ENCODE measurements at places on chromosomes 6 and 20.

DNA sequence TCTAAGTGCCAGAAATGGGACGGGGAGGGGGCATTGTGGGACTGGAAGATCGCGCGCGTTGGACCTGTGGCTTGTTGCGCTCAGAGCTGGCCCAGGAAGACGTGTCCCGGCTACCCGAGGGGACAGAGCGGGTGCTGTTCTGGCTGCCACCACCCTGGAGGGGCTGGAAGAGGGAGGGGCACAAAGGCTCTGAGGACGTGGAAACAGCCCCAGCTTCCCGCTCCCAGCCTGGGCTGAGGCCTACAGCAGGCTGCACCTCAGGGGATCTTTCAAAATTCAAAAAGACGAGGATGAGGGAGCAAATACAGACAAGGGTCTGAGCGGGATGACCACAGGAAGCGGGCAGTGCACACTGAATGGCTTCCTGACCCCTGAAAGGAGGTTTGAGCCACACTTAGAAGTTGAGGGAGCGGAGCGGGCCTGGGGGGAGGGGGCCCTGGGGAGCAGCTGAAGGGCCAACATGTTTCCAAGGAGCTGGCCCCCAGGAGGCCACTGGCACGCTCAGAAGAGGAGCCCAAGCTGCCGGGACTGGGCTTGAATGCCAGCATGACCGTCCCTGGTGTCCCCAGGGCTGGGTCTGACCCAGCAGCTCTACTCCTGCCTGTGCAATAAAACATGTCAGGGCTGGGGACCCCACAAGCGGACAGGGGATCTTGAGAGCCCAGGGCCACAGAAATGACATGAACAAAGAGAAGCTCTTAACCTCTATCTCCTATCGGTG lies 1.3 kb downstream of the OXT start:
- no peak for DNase-seq

DNA sequence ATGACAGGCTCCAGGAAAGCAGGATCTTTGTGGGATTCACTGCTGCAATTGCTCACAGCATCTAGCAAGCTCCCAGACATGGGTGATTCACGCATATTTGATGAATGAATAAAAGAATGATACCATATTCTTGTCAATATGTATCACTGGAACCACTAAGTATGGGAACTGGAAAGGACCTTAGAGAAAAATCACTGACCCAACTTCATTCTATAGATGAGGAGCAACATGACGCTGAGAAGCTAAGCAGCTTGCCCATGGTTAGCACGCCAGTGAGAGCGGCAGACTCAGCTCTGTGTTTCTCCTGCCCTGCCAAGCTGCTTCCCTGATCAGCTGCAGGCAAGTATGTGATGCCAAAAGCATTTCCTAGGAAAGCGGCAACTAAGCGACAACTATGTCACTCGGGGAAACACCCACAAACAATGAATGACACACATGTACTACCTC lies 66.8 kb downstream of the PPP1R3G start:
- DNase-seq = peak; percentile 95

- no peak for DNase-seq
These were observed 5.6 kb upstream of the BLCAP start for GRCh38 chr20:37533154-37533715.

GRCh38 chr20:59848182-59848581 lies 85.3 kb downstream of the SYCP2 start:
- no peak for DNase-seq

DNA sequence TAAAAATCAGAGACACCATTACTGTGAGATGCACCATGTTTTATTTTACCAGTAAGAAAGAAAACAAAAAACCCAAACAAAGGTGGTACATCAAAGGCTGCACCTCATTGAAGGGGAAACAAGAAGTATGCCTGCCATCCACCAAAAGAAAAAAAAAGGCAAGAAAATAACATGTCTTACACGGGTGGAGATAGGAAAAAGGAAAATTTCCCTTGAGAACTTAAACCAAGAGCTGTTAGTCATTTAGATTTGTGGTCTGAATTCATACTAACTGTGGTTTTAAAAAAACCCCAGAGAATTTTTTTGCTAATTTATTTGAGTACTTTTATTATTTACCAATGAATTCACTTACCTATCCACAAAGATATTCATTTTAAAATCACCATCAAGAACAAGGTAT lies 144.0 kb downstream of the LRRC1 start:
- DNase-seq = peak; percentile 43

- DNase-seq = no peak
These were observed 60.2 kb downstream of the SLC22A23 start for GRCh38 chr6:3396503-3397180.

DNA sequence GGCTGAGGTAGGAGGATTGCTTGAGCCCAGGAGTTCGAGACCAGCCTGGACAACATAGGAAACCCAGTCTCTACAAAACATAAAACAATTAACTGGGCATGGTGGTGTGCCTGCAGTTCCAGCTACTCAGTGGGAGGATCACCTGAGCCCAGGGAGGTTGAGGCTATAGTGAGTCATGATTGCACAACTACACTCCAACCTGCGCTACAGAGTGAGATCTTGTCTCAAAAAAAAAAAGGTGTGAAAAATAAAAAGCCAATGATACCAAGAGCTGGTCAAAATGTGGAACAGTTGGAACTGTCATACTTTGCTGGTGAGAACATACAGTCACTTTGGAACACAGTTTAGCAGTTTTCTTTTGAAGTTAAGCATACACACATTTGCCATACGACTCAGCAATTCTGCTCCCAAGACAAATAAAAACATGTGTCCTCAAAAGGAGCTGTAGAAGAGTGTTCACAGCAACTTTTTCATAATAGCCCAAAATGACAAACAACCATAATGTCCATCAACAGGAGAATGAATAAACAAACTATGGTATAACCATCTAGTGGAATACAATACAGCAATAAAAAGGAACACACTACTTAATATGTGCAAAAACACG lies 21.6 kb upstream of the FKBP5 start:
- no peak for DNase-seq

GRCh38 chr6:14460556-14460955 lies 343.0 kb downstream of the CD83 start:
- no peak for DNase-seq

GRCh38 chr6:156658186-156658965 lies 118.8 kb upstream of the ARID1B start:
- peak; percentile 86 for DNase-seq

GRCh38 chr6:170017603-170018320 lies 266.3 kb downstream of the ERMARD start:
- peak; percentile 18 for DNase-seq

- DNase-seq = no peak
These were observed 173.0 kb upstream of the THBS2 start for GRCh38 chr6:169426611-169427010.

DNA sequence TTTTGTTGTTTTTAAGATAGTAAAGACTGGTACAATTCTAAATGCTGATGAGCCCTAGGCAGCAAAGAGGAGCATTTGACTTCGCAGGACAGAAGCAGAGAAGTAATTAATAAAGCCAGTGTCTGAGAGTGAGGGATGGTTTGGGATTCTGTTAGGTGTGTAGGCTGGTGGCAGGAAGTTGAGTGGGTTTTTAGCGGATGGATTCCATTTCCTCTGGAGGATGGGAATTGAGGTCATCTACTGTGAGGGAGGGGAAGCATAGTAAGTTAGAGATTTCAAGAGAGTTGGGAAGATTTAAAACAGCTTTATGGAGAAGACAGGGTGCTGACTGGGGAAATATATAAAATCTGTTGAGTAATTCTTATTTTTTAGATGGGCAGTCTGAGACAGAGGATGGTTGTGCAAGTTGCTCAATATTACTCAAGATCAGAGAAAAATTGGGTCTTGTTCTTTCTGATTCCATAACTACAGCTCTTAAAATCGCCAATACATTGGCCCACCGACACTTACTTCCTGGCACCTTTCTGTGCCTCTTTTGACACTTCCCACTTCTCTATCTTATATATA lies 48.8 kb downstream of the PRL start:
- DNase-seq = no peak

DNA sequence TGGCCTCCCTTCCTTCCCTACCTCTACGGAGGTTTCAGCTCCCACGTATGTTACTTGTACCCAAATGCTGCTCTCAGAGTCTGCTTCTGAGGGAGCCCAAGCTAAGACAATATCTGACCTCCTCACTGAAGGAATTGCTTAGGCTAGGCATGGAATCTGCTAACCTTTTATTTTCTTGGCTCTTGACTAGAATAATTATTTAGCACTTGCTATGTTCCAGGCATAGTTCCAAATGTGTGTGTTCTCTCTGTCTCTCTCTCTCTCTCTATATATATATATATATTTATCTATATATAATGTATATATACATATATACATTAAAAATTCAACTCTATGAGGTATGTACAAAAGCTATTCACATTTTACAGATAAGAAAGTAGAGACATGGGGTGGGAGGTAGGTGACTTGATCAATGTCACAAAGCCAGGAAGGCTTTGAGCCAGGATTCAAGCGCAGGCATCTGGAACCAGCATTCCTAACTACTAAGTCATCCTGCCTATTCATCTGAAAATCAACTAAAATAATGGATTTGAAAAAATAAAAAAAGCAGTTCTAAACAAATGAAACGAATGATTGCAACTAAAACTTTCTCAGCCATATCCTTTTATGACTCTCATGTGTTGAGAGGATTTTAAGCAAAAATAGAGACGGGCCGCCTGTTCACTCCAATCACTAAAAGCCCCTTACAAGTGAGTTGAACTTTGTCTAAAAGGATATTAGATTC lies 189.7 kb upstream of the JAG1 start:
- DNase-seq = peak; percentile 89

- no peak for DNase-seq
These were observed 32.1 kb upstream of the GSTA4 start for GRCh38 chr6:53027131-53027718.

DNA sequence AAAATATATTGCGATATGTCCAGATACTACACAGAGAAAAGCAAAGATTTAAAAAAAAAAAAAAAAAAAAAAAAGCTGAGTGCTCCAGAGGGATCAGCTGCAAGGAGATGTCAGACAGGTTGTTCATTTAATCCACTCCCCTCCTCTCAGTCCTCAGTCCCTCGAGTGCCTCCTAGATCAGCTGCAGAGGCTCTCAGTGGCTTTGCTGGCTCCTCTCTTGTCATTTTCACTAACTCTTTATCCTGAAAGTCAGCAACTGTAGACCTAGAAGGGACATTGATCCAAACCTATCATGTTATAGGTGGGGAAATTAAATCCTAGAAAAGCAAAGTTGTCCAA lies 61.6 kb downstream of the KIAA0319 start:
- DNase-seq = no peak

GRCh38 chr6:7959453-7959852 lies 48.9 kb upstream of the TXNDC5 start:
- DNase-seq = no peak

GRCh38 chr20:3165473-3166337 lies 6.0 kb upstream of the FASTKD5 start:
- DNase-seq = peak; percentile 32

DNA sequence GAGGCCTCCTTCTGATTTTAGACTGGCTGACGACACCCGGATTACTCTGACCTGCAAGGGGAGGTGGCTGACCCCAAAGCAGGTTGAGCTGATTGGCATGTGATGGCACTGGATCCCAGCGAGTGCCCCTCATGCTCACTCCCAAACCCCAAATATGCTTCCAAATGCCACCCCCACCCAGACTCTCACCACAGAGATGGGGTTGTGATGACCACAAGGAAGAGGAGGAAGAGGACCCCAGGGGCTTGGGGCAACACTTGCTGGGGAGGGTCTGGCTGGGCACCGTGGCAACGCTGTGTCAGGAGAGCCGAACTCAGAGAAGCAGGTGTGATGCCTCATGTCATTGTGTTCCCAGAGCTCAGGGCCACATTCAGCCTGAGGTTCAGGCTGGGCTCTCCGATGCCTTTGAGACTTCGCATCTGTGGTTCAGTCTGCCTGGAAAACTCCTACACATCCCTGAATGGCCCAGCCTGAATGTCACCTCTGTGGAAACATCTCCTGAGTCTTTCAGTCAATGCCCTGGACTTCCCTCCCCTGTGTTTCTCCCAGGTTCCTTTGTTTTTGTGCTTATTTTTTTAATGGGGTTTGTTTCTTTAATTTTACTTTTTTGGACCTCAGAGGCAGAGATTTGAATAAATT lies 169.1 kb upstream of the PMEPA1 start:
- DNase-seq = no peak

DNA sequence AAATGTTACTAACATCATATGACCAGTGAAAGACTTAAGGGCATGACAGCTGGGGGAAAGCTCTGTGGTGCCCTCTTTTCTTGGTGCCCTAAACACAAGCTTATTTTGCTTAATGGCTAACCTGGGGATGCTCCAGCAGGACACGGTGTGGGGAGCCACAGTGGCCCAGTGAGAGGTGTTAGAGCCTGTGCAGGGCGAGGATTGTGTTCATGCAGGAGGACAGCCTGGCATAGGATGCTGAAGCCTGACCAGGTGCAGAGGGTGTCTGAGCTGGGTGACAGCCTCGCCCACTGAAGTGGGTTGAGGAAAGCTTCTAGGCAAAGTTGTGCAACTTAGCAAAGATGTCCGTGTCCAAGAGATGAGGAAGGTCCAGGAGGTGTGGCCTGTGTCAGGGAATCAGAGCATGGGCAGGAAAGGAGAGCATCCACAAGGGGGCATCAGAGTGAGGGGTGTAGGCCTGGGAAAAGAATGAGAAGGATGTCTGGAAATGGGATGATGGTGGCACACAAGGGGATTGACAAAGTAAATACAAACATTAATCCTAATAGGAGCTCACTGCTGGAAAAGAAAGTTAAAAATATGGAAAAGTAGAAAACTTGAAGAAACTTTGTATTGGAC lies 33.9 kb downstream of the SLC17A4 start:
- peak; percentile 48 for DNase-seq

DNA sequence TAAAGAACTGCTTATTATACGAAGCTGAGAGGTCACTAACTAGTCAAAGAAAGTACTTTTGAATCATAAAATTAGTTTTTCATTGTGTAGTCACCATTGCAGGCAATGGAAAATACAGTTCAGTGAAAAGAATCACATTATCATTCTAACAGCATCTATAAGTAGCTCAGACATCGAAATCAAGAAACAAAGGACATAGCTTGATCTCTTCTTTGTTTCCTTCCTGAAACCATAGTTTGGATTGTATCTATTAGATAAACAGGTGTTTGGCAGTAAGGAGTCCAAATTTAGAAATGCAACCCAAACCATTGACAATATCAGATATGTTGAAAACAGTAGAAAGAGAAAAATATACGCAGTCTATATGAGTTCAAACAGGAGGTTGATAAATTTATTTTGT lies 697.3 kb downstream of the TFAP2A start:
- no peak for DNase-seq

- no peak for DNase-seq
These were observed 959.8 kb downstream of the EPHA7 start for GRCh38 chr6:92459606-92460005.

DNA sequence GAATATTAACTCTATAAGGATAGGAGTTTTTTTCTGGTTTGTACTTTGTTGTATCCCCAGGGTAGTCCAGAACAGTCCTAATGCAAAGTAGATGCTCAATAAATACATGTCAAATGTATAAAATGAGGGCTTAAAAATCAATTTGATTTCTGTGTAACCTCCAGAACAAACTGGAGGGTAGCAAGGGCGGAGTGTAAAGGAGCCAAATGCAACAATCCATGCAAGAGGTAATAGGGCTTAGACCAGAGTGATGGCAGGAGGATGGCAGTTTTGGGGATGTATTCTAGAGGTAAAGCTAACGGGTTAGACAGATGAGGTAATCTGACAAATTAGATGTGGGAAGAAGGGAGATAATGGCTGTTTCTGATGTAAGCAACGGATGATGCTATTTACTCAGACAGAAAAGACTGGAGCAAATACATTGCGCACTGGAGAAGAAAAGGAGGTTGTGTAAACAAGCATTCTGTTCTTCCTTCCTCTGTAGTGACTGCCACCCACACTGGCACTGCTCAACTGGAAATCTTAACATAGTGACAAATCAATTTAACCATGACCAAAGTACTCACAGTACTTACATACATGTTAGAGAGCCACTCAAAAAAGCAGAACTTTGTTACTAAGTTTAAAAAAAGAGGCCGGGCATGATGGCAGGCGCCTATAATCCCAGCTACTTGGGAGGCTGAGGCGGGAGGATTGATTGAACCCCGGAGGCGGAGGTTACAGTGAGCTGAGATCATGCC lies 2.0 kb downstream of the ZNF318 start:
- DNase-seq = no peak
